Activated T-cell treated with anti-CD3 and anti-CD28 coated beads, Interleukin-2, amount 50 U/mL, for 24 hours (primary cell): ENCODE measurements at places on chromosomes 6 and 20.

DNA sequence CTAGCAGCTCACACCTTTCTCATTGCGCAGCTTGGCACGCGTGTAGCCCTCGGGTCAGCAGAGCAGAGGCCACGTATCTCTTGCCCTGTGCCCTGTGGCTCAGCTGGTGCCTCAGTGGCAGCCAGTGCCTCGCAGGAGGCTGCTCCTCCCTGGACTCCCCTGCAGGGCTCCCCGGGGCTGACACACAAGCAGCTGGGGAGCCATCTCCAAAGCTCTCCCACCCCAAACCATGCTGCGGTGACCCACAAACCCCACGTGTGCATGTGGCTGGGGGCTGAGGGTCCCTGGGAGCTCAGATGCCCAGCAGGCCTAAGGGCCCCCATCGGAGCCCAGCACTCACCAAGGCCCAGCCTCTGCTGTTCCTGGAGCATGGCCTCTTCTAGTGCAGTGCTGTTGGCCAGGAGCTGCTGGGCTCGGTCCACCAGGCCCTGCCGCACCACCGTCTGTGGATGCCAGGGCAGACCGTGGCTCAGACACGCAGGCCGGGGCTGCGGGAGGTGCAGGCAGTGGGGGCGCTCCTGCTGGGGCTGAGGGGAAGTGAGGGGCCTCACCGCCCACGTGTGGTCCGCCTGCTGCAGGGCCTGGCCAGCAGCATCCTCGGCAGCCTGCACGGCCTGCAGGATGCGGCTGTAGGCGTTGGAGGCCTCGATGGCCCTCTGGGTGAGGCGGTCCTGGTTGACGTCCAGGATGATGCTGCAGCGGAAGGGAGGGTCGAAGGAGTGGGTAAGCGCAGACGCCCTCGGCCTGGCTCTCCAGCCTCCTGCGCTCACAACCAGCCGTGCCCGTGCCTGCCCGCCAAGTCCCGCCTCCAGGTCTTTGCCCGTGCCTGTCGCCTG lies 13.8 kb downstream of the ADRM1 start:
- DNase-seq: no peak

GRCh38 chr6:29834564-29835436 lies 7.2 kb downstream of the HLA-G start:
- DNase-seq: peak; percentile 77

GRCh38 chr6:105094133-105094640 lies 85.6 kb downstream of the POPDC3 start:
- DNase-seq: no peak

- DNase-seq: no peak
These were observed 722.2 kb upstream of the EYS start for GRCh38 chr6:66429210-66429609.
